ENCODE measurements at places on chromosomes 2 and 18. TPM values are rescaled to one million over a fixed set of nuclear protein-coding genes. Genes with fewer than 3 reads are reported as not detected.

DNA sequence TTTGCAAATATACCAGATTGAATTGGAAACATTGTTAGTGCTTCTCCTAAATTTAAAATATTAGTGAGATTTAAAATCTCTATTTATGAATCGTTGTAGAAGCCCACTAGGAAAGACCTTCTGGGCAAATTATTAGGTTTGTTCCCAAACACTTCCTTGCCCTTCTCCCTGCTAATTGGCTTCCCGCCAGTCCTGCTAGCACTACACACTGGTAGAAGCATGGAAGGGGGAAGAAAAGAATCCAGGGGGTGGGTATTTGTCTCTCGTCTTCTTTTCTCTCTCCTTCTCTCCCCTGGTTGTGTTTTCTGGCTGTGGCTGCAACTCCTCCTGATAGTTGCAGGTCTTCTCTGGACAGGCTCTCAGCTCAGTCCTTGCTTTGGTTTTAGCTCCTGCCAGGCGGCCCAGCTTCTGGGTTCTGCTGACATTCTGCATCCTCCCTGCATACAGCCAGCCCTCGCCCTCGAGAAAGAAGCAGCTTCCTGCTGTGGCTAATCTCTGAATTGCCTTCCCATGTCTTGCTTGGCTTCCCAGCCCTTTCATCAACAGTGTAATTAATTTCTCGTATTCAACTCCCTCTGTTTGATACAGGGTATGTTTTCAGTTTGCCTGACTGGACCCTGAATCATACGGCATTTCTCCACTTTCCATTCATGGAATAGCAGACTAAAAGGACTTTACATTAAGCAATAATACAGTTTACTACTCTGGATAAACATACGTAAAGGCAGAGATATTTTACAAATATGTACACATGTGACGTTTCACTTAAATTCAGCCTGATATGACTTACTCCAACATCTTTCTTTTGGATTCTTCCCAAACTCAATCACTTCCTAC lies 6.9 kb upstream of the PARD3B start:
- no peak for DNase-seq

GRCh38 chr2:202286595-202286994 lies 21.0 kb downstream of the NOP58 start:
- no peak for DNase-seq

- no peak for DNase-seq
Observed at GRCh38 chr2:75133621-75134570, 65.4 kb downstream of the TACR1 start.

DNA sequence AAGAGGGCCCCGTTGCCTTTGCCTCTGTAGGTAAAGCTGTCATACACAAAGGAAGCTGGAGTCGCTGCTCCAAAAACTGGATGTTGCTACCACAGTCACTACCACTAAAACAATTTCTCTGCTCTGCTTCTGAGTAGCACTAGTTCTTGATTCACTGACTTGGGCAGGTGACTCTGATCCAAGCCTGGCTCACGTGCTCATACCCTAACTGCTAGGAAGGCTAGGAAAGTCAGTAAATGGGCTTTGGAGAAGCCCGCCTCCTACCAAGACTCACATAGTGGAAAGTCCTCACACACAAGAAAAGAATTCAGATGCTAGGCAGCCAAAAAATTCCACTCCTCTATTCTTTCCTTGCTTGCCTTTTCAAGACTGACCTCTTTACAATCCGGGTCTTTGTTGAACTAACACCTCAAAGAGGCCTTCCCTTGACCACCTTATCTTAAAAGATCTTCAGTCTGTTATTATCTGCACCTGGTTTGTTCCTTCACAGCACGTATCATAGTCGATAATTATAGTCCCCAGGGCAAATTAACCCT lies 11.4 kb upstream of the DYNC1I2 start:
- DNase-seq: no peak

GRCh38 chr2:199659207-199659606 lies 191.8 kb downstream of the FTCDNL1 start:
- peak; percentile 46 for DNase-seq

DNA sequence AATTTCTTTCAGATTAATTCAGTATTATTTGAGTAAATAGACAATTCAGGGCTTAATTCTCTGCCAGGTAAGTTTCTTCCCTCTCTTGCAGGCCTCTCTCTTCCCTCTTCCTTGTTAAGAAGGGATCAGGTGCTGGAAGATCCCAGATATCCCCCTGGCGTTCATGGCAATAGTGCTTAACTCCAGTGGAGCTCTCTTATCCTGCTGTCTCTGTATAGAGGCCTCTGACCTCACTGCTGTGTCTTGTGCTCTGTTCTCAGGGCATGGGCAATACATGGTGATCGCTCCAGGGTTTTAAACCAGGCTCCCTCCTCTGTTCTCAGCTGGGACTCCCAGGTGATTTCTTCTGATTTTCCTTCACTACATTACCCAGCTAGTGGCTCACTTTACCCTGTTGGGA lies 226.8 kb downstream of the MC4R start:
- DNase-seq: no peak

GRCh38 chr2:101823347-101823791 lies 125.9 kb downstream of the MAP4K4 start:
- DNase-seq: no peak

DNA sequence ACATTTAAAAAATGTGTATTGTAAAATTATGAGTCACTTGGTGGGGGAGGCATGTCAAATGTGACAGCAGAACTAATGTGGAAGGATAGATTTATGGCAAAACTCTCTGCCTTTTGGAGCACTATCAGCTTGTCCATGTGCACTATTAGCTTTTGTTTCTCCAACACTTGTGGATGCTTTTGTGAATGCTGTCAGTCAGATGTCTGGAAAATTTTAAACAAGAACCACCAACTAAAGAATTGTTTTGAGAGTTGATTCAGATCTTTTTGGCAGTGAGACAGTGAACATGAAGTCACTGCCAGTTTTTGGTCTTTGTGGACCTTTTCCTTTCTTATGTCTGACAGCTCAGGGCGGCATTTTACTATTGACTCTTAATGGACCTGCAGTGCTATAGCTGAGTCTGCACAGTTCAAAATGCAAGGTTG lies 72.4 kb downstream of the KIAA1328 start:
- DNase-seq: no peak

DNA sequence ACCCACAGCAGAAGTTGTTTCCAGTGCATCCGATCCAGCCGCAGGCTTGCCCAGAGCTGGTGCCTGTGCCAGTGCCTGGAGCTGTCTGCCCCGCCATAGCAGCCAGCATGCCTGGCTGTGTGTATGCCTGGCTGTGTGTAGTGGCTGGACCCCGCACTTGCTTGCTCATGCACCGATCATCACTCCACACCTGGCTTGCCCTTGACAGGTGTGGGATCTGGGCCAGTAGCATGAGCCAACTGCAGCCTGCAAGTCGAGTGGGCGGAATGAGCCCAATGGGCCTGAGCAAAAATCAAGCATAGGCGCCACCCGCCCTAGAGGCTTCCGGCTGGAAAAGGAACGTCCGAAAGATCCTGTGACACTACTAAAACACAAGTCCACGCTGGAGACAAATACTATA lies 74.5 kb downstream of the EPB41L3 start:
- no peak for DNase-seq

DNA sequence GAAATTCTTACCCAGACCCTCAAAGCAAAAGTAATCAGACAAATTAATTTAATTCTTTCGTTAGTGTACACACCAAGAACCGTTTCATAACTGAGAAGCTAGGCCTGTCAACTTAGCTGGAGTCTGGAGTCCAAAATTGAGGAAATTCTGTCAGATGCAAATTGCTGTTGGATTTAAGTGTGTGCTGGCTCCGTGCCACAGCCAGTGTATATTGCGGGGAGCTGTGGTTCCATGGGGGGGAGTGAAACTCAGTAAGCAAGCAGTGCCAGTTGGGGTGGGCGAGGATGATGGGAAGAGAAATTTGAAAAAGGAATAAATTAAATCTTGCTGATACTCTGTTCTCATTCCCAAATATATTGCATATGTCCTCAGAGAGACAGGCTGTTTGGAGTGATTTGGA lies 4.0 kb downstream of the ARPC2 start:
- DNase-seq: no peak

- DNase-seq: no peak
Observed at GRCh38 chr2:146853741-146854444, 990.9 kb upstream of the ACVR2A start.

DNA sequence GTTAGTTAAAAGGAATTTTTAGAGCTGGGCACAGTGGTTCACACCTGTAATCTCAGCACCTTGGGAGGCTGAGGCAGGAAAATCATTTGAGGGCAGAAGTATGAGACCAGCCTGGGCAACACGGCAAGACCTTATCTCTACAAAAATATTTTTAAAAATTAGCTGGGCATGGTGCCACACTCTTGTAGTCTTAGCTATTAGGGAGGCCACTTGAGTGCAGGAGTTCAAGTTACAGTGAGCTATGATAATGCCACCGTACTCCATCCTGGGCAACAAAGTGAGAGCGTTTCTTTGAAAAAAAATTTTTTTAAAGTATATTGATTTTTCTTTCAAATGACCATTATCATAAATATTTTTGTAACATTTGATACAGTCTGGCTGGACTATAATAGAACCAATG lies 93.6 kb upstream of the FAM117B start:
- DNase-seq: no peak

GRCh38 chr2:133142087-133142486 lies 426.2 kb downstream of the NCKAP5 start:
- DNase-seq: no peak

GRCh38 chr2:162462911-162463310 lies 119.0 kb downstream of the GCA start:
- no peak for DNase-seq

DNA sequence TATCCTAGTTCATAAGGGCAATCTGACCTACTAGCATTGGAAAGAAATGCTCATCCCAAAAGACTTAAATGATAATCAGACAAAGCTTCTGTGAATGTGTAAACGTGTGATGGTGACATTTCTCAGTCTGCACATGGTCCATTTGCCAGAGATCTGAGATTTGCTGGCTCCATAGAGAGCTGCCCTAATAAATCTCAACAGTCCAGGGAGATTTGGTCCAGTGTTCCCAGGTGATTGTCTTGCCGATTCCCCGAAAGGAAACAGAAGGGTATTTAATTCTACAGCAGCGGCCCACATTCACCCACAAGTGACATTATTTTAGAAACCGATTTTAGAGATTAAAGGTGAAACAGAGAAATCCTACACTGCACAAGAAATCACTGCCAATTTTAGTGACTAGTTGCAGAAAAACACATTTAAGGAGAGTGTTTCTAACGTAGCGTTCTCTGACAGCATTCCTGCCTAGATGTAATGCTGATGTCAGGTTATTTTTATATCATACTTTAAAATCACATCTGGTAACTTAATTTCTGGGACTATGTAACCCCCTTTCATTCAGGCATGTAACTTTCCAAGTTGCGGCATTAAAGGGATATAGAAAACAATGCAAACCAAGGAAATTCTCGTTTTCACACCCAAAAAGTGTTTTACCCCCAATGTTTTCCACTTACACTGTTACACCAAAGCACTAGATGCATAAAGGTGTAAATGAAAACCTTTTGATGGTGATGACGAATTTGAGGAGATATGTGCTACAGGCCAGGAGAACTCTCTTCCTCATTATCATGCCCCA lies 231.9 kb upstream of the FN1 start:
- DNase-seq: no peak

GRCh38 chr18:57748770-57749603 lies 54.1 kb downstream of the ATP8B1 start:
- no peak for DNase-seq

Gene ADAM17
- total RNA-seq: 13.1 TPM

Gene INPP5D
- 4.9 TPM for total RNA-seq

Gene CRYGD
- not detected for total RNA-seq

Gene ADRA2B
- total RNA-seq: 2.9 TPM

Gene POTEC
- total RNA-seq: not detected

Gene HSBP1L1
- total RNA-seq: 12.2 TPM

Gene STK16
- total RNA-seq: 19.2 TPM

Gene KANSL1L
- 18.1 TPM for total RNA-seq

Gene NETO1
- not detected for total RNA-seq

Gene ALKAL2
- total RNA-seq: 1.1 TPM

Gene TEKT4
- total RNA-seq: not detected

Gene ECEL1
- not detected for total RNA-seq

Gene CEP76
- total RNA-seq: 3.7 TPM
